ENCODE measurements at places on chromosomes 13 and 19. TPM values are rescaled to one million over a fixed set of nuclear protein-coding genes. Genes with fewer than 3 reads are reported as not detected.

Gene ONECUT3
- polyA plus RNA-seq = not detected

- DNase-seq = no peak
Measured at GRCh38 chr19:48946463-48947257, 8.0 kb upstream of the BAX start.

- peak; percentile 76 for DNase-seq
Measured at GRCh38 chr13:40389081-40389641, 277.3 kb downstream of the FOXO1 start.

DNA sequence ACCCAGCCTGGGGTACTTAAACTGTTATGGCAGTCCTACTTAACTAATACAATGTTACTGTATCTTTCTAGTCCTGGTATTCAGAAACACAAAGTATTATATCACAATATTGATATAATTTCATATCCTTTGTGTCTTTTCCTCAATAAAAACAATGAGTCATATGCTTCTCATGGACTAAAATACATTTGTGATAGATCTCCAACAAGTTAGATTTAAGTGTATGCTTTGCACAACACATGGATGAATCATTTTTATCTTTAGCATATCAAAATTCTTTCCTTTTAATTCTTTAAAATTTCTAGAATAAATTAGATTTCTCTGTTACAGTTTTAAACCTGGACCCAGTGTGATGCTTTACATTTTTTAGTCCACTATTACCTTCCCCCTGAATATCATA, 1357.8 kb upstream of the ATXN8OS start:
- no peak for DNase-seq

DNA sequence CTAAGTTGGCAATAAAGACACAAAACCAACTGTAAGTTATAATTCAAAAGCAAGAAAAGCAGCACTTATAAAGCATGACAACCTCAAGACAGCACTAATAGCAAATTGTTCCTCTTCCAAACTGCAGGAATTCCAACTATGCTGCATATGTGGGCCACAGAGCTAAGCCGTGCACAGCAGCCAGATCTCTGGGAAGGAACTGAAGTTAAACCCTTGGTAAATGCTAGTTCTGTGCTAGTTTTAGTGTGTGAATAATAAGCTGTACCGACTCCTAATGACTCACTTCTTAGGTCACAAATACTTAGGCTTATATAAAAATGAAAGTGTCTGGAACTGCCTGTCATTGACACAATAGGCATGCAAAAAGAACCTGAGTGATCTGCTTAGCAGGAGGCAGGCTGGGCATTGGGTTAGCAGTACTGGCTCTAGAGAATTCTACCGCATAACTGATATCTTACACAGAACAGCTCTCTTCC, 21.2 kb upstream of the GTF3A start:
- no peak for DNase-seq

DNA sequence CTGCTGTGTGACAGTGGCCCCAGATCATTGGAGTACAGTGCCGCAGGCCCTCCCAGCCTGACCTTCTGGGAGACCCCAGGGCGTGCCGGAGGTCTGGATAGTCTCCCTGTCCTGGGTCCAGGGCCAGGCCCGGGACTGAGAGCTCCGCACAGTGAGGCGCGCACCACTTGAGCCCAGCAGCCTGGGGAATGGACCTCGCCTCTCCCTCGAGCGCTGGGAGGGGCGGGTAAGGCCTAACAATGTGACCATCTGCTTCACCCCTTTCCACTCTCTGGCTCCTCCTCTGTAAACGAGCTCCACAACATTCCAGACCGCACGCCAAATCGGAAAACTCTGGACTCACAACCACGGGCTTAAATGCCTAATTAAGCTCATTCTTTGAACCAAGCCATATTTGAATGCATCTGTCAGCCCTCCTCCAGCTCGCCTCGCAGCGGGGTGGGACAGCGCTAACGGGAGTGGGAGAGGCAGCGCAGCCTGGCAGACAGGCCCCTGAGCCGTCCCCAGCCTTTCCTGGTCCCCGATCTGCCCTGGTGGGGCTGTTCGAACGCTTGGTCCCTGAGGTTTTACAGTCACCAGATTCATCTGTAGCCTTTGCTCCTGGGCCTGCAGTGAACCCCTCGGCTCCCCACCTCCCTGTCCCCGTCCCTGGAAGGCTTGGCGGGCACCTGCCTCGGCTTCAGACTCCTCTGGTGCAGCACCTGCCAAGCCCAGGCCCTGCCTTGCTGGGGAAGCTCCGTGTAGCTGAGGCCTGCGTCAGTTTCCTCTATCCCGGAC, 120.7 kb upstream of the VSTM2B start:
- no peak for DNase-seq

Gene RTBDN
- polyA plus RNA-seq = not detected

Gene APOC1
- not detected for polyA plus RNA-seq

Gene ZIM2
- polyA plus RNA-seq = not detected

- no peak for DNase-seq
Measured at GRCh38 chr19:29574510-29574909, 31.6 kb upstream of the POP4 start.

DNA sequence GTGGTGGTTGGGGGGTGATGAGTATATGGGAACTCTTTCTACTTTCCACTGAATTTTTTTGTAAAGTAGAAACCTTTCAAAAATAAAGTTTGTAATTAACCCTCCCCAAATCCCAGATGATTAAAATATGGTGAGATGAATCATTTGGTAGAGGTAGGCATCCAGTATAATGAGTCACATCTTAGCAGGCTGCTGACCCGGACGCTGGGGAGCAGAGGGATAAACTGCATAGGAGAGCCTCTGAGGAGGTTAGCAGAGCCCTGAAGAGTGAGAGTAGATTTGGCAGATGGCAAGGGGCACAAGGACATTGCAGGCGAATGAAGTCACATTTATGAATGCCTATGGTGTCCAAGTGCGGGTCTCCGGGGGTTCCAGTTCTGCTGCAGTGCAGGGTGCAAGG, 293.8 kb downstream of the FGF9 start:
- no peak for DNase-seq

GRCh38 chr19:16604615-16605014, 23.4 kb downstream of the MED26 start:
- no peak for DNase-seq

GRCh38 chr19:48963371-48964204, 1.5 kb upstream of the FTL start:
- DNase-seq = peak; percentile 27
